Lung (tissue), 17 donors: ENCODE measurements at places on chromosomes 7 and 10. TPM values are rescaled to one million over a fixed set of nuclear protein-coding genes. Genes with fewer than 3 reads are reported as not detected.

DNA sequence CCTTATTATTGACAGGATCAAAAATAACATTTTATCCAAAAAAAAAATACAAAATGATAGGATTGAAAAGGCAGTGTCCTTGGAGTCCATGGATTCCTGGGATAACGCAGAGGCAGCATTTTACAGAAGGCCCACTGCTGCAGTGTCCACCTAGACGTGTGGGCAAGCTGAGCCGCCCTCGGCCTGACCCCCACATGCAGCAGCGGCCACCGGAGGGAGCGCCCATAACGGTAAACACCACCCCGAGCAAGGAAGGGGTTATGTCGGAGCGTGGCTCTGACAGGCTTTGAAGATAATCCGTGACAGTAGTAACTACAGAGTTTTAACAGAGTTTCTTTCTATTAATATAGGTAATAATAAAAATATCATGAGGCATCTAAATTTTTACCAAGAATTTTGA lies 45.3 kb upstream of the PITRM1 start:
- DNase-seq = no peak

- peak; percentile 90 for DNase-seq
These were observed 62.3 kb upstream of the LBX1 start for GRCh38 chr10:101291331-101292193.

DNA sequence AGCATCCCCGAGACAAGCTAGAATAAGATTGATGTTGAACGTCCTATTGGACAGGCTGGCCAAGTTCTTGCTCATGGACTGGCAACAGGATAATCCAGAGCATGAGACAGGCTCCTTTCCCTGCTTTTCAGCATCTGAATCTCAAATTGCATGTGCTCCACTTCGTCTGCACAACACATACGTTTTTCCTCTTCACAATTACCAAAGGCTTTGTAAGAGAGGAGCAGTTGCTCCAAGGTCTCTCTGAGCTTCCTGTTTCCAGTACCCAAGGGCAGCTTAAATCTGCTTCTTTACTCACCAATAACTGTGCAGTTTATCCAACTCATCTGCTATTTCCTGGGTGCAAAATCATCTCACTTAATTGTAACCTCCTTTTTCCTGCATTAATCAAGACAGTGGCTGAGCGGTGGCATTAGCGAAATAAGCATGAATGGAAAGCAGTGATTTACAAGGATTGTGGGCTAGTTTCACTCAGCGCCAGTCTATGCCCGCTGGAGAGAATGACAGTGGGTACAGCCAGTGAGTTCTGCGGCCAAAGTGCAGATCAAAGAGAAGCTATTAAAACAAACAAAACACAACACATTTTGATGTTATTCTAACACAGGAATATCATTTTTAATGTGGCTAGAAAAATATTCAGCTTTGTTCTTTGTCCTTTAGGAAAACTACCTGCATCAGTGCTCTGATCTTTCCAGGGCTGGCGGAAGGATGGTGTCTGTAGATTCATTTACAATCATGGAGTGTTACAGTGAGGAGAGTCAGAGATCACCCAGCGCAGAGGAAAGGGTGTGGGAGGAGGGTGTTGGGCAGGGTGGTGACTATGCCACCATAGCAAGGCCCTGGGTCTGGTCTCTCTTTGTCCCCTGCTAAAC lies 79.8 kb downstream of the CHN2 start:
- no peak for DNase-seq

DNA sequence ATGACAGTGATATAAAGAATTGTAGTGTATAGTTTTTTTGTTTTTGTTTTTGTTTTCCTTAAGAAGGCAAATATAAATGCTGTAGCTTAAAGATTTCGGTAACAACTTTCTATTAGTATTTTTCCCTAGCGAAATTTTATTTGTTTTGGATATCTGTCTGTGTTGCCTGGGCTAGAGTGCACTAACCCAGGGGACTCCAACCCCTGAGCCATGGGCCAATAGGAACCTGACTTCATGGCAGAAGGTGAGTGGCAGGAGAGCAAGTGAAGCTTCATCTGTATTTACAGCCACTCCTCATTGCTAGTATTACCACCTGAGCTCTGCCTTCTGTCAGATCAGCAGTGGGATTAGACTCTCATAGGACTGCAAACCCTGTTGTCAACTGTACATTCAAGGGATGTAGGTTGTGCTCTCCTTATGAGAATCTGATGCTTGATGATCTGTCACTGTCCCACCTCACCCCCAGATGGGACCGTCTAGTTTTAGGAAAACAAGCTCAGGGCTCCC lies 65.4 kb upstream of the CCAR1 start:
- DNase-seq = no peak

- no peak for DNase-seq
These were observed 42.7 kb downstream of the TMEM26 start for GRCh38 chr10:61410353-61411070.

- no peak for DNase-seq
These were observed 146.5 kb downstream of the PHF14 start for GRCh38 chr7:11120068-11120664.

GRCh38 chr10:58385784-58386112 lies 538 bp downstream of the TFAM start:
- DNase-seq = peak; percentile 31

DNA sequence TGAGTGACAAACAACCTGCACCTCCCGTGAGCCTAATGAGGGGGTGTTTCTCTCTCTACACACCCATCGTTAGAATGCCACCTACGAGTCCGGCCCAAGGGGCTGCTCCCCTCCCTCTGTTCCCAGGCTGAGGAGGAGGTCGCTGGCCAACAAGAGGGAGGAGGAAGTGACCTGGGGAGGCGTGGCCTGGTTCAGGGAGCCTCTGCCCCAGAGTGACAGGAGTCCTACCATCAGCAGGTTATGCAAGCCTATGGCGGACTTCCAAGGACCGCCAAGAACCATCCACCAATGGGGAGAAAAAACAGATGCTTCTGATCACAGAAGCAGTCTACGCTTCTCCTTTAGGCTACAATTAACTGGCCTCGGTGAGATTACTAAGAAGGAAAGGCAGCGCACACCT lies 12.3 kb upstream of the EGFR start:
- no peak for DNase-seq

DNA sequence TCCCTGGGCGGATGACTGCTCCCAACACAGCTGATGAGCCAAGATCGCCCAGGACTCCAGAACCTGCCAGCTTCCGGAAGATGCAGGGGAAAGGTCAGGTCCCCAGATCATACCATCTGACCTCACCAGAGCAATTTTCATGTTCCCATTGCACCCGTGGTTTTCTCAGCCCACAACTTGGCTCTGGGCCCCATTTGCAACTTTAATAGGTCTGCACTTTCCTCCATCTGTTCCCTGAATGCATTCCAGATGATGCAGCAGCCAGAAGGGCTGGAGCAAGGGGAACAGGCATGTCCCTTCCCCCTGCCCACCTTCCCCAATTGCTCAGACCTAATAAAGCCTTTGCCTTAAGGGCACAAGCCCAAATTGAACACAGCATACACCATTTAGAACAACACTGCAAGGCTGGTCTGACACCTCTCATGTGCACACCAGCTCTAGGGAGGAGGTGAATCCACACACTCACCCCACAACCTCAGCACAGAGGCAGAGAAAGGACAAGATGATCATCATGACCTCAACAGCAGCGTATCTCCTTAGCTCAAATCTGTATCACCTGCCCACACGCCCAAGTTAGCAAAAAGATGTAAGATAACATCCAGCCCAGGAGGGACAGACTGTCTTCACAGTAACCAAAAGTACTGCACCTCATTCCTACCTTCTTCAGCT lies 87.5 kb downstream of the PLXNA4 start:
- DNase-seq = no peak

DNA sequence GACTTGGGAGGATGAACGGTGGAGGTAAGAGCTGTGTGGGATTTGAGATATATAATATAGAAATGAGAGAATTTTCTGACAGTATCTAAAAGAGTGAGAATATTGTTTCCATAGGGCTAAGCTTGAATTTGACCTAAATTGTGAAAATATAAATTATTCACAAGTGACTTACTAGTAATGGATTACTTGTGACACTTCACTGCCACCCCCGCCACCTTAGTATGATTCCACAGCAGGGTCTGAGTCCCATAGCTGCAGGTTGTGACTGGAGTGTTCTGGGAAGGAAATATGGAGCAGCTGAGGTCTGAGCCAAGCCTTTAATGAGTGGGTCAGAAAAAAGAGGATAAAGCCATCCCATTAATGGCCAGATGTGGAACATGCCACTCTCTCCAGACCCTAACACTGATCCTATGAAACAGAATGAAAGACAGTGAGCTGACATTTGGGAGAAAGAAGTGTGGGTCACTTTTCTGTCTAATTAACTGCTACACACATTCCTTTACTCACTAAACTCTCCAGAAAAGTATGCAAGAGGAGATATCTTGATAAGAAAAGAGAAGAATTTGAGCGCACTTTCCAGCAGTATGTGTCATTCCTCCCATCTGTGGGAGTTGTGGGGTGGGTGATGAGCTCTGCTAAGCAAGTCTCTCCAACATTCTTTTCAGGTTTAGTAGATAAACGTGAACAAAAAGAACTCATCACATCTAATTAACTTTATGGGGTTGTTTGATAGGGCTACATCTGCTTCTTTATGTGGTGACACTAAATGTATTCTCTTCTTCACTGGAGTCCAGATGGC lies 1193.4 kb downstream of the SORCS3 start:
- DNase-seq = no peak

GRCh38 chr7:84092207-84092606 lies 102.4 kb downstream of the SEMA3A start:
- no peak for DNase-seq

DNA sequence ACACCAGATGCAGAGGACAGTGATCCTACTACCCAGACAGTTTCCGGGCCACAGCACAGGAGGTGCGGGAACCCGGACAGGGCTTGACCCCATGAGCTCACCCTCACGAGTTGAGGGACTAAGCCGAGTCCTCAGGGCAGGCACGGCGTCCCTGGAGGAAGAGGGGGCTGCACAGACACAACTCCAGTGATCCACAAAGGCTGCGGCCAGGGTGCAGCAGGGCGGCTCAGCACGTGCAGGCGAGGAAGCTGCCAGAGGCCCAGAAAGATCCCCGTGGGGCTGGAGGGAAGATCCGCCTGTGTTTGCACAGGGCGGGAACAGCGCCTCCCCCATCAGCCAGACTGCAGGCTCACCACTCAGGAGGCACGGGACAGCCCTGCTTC lies 45.9 kb upstream of the TMEM72 start:
- no peak for DNase-seq

DNA sequence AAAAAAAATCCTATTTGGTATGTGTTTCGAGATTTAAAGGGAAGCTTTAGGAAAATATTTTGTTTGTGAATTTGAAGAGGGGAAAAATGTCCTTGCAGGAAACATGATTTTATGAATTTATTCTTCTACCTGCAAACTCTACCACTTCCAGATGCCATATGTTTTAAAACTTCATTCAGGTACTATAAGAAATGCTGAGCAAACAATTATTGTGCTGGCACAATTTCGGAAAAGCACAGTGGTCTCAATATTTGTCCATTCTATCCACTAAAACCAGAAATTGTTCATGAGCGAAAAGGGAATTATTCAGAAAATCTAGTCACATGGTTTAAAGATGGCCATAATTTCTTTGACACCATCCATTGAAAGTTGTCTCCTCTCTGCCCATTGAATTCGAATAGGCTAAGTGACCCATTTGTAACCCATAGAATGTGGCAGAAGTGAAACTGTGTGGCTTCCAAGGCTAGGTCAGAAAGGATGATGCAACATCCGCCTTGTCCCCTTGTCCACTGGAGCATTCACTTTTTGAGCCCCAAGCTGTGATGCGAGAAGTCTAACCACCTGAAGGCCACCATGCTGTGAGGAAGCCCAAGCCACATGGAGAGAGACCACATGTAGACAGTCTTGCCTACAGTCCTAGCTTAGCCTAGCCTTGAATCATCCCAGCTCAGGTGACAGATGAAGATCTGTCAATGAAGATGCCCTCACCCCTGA lies 189.8 kb upstream of the PRKCQ start:
- DNase-seq = no peak

- peak; percentile 87 for DNase-seq
These were observed 6.1 kb upstream of the MYOZ1 start for GRCh38 chr10:73647211-73647874.

GRCh38 chr10:60069311-60069710 lies 163.0 kb upstream of the CCDC6 start:
- no peak for DNase-seq

DNA sequence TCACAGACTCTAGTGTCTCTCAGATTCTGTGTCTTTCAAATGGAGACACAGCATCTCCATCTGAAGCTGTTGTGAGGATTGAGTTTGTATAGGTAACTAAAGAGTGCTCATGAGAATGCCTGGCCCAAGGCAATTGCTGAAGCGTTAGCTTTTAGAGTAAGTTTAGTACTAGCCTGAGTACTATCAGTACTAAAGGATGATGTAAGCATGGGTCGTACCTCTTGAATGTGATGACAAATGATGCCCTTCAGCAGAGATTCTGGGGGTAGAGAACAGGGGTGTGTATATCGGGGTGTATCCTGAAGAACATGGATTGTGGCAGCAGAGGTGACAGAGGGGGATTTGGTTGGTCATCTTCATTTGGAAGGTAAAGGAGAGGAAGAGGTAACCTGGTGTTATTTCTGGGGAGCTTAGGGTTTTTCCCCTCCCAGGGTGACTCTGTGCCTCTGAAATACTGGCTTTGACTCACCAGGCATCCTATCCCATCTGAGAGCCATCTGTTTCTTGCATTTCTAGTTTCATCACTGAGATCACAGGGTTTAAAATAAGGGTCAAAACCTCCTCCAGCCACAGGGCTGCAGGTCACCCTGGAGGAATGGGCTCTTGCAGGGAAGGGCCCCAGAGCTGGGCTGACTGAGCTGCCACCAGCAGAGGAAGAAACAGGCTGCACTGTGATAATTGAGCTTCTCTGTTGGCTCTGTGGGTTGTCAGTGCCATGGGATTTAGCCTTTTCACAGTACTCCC lies 756.0 kb downstream of the KCNMA1 start:
- DNase-seq = no peak

DNA sequence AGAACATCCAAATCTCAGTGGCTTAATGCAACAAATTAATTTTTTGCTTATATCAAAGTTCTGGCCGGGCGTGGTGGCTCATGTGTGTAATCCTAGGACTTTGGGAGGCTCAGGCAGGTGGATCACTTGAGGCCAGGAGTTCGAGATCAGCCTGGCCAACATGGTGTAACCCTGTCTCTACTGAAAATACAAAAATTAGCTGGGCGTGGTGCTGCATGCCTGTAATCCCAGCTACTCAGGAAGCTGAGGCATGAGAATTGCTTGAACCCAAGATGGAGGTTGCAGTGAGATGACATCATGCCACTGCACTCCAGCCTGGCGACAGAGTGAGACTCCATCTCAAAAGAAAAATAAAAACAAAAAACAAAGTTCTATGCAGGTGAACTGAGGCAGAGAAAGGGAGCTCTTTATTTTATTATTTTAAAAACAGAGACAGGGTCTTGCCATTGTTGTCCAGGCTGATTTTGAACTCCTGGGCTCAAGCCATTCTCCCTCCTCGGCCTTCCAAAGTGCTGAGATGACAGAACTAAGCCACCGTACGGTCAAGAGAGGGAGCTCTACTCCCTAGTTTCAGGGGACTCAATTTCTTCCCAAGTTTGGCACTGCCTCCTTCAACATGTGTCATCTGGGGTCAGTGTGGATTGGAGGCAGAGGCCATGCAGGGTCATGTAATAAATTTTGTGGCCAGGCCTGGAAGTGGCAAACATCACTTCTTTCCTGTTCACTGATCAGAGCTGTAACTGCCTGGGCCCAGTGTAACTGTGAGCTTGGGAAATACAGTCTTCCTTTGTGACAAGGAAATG lies 2.4 kb downstream of the ADCK2 start:
- peak; percentile 50 for DNase-seq

- no peak for DNase-seq
These were observed 106.1 kb downstream of the KCNMA1 start for GRCh38 chr10:77531441-77532001.

The TECTB gene
- not detected for polyA plus RNA-seq

The NME8 gene
- 0.65 TPM for polyA plus RNA-seq

The BMPER gene
- polyA plus RNA-seq = 4.2 TPM

The GNAT3 gene
- not detected for polyA plus RNA-seq

The TMEM178B gene
- polyA plus RNA-seq = 0.08 TPM

The METTL27 gene
- polyA plus RNA-seq = 2.3 TPM
